ENCODE measurements at places on chromosomes 12 and 14.
A peak's percentile ranks its signal among the peaks of the same experiment; 100 is the strongest.

DNA sequence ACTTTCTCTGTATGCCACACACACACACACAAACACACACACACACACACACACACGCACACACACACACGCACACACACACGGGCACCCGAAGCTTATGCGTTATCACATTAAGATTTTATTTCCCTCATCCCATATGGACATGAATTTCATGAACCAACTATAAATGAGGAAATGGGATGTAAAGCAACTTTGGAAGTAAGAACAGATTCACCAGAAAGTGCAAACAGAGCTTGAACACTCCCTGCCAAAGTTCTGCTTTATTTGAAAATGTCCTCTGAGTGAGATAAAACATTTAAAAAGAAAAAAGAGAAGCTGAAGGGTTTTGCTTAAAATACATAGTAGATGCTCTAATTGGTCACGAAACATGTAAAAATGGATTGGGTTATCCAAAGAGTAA is 90.4 kb upstream of the OTX2 start:
- DNase-seq: no peak

GRCh38 chr12:90029317-90029716 is 320.7 kb upstream of the ATP2B1 start:
- DNase-seq: no peak

GRCh38 chr14:66239589-66239988 is 246.6 kb upstream of the CCDC196 start:
- no peak for DNase-seq

- no peak for DNase-seq
Measured at GRCh38 chr14:88872976-88873375, 48.5 kb downstream of the TTC8 start.

- no peak for DNase-seq
Measured at GRCh38 chr14:105325303-105325702, 10.8 kb downstream of the PACS2 start.

- DNase-seq: no peak
Measured at GRCh38 chr14:85482552-85482951, 47.4 kb upstream of the FLRT2 start.

DNA sequence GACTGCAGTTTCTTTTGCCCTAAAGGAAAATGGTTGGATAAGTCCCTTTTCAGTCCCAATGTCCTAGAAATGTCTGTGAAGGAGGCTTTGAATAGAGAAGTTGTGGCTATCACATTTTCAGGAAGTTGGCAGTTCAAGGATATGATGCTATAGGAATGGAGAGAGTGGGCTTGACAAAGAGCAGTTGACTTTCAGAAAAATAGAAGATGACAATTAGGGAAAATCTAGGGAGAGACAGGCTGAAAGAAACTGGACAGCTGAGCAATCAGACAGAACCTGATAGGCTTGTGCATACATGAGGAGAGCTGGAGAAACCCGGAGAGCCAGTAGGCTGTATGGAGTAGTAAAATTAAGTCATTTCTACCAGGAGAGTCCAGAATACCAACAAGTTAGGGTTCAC is 50.5 kb downstream of the LMNTD1 start:
- no peak for DNase-seq

- no peak for DNase-seq
Measured at GRCh38 chr14:90551070-90551704, 154.4 kb downstream of the CALM1 start.

GRCh38 chr12:128307791-128308190 is 40.8 kb downstream of the TMEM132C start:
- no peak for DNase-seq

DNA sequence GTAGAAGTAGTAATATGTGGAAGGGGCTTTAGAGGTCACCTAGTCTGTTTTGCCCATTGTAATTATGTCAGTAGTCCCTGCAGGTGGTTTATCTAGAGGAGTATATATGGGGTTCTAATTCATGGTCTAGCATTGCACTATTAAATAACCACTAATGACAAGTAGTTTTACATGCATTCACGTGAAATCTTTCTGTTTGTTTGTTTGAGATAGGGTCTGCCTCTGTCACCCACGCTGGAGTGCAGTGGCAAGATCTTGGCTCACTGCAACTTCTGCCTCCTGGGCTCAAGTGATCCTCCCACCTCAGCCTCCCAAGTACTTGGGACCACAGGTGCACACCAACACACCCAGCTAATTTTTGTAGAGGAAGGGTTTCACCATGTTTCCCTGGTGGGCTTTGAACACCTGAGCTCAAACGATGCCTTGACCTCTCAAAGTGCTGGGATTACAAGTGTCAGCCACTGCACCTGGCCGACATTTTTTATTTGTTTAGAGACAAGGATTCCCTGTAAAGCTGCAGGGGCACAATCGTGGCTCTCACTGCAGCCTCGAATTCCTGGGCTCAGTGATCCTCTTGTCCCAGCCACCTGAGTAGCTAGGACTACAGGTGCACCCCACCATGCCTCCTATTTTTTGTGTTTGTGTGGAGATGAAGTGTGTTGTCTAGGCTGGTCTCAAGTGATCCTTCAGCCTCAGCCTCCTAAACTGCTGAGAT is 12.0 kb upstream of the PSEN1 start:
- no peak for DNase-seq

DNA sequence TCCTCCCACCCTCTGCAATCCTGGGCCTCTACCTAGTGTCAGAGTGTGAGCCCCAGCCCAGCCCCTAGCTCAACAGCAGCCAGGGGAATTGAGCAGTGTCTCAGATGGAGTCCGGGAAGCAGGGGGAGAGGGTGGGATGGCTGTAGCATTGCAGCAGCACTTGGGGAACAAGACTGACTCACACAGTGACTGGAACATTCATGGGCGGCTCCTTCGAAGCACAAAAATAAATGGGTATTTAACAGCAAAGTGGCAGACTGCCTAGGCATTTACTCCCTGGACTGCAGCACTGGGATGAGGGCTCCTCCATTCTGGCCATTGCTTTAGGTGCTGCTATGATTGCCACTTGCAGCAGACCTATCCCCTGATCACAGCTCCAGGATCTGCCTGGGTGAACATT is 46.0 kb upstream of the STK38L start:
- DNase-seq: no peak

DNA sequence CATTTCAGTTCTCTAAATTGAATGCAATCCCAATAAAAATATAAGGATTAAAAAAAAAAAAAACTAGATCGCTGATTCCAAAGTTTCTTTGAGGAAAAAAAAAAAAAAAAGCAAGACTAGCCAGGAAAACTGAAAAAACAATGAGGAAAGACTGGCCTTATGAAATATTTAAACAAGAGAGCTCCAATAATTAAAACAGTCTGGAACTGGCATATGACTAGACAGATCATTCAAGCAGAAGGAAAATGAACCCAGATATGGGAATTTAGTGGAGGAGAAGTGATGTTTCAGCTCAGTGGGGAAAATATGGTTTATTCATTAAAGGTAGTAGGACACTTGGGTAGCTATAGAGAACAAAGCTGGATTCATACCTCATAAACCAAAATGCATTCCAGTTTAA is 42.0 kb upstream of the TBC1D15 start:
- peak; percentile 4 for DNase-seq

DNA sequence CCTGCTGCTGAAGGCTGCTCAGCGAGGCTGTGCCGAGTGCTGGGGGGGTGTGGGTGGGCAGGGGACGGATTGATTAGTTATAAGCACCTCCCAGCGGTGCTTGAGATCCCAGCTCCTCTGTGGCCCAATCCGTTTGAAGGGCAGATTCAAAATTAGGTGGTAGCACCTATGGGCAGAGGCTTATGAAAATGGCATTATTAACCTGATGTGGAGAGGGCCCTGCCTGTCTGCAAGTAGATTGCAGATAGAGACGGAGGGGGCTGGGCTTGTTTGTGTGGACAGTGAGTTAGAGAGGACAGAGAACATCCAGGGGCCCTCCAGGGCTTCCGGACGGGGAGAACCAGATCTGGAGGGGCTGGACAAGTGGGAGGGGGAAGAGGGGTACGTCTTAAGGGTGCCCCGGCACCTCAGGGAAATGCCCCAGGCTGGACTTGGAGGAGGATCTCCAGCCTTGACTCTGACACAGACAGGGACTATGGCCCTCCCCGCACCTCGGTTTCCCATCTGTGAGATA is at the start of gene RTL1:
Gene RTL1 (minus strand): TSS at position 51 of the 514 bp plus-strand sequence. CDS start 18,934 bp downstream, outside the sequence.
- DNase-seq: no peak

DNA sequence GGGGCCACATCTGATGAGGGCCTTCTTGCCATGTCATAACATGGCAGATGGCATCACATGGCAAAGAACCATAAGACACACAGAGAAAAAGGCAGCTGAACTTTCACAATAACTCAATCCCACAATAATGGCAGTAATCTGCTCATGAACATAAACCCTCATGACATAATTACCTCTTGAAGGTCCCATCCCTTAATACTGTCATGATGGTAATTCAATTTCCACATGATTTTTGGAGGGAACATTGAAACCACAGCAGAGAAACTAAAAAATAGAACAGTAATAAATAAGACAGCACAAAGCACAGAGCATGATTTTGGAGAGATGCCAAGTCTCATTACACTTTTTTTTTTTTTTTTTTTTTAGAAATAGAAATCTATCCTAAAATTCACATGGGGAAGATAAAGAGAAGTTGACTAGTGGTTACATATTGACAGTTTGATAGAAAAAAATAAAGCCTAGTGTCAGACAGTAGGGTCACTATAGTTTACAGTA is 61.8 kb upstream of the ATF7IP start:
- DNase-seq: no peak

DNA sequence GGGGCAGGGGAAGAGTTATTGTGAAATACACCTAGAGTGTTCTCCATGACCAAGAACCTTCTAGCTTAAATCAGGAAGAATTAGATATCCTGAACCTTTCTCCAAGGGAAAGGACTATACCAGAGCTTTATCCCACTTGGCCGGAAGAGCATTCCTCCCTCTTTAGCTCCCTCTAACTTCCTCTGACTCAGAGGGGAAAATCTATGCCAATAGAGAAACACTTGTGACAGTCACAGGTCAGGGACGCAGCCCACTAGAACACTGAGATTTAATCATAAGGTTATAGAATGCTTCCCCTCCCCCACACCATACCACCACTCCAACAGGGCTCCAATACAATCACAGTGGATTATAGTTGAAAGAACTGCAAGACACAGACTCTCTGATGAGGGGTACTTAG is 55.4 kb upstream of the RFX4 start:
- DNase-seq: no peak

GRCh38 chr14:86543521-86543920 is 1013.6 kb downstream of the FLRT2 start:
- peak; percentile 32 for DNase-seq

GRCh38 chr14:101600891-101601605 is 39.8 kb downstream of the DIO3 start:
- DNase-seq: no peak

DNA sequence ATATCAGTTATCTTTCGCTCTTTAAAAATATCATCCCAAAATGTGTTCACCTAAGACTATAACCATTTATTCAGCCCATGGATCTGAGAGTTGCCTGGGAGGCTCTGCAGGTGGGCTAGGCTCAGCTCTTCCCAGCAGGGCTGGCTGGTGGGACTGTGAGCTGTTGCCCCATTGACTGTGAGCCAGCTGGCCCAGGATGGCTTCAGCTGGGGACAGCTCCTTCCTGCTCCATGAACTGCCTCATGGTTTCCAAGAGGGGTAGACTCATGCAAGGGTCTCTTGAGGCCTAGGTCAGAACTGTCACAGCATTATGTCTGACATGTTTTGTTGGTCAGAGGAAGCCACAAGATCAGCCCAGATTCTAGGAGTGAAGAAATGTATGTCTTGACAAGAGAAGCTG is 114.1 kb upstream of the E2F7 start:
- DNase-seq: no peak

- DNase-seq: no peak
Measured at GRCh38 chr12:113815031-113815430, 151.1 kb downstream of the RBM19 start.

- no peak for DNase-seq
Measured at GRCh38 chr14:37469650-37470049, 125.4 kb downstream of the FOXA1 start.

DNA sequence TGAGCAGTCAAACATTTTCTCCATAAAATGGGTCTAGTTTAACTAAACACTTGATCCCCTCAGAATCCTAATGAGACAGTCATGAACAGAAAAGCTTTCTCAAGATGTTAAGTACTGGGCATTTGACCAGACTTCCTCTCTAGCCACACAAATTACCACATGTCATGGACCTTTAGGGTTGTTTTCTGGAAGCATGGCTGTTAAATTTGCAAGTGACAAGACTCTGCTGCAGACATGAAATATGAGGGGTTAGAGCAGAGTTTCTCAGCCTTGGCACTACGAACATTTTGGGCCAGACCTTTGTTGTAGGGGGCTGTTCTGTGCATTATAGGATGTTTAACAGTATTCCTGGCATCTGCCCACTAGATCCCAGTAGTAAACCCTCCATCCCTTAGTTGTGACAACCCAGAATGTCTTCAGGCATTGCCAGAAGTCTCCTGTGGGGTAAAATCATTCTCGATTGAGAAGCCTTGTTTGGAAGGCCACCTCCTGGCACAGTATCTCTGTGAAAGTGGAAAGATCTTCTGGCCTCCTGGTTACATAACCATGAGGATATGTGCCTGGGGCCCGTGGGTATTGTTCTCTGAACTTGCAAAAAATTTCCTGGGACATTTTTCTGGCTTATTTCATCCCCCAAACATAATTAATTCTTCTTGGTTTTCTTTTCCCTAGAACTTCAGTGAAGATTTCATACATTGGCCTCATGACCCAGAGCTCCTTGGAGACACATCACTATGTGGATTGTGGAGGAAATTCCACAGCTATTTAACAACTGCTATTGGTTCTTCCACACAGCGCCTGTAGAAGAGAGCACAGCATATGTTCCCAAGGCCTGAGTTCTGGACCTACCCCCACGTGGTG is 4.3 kb downstream of the TMEM106C start:
- peak; percentile 52 for DNase-seq

DNA sequence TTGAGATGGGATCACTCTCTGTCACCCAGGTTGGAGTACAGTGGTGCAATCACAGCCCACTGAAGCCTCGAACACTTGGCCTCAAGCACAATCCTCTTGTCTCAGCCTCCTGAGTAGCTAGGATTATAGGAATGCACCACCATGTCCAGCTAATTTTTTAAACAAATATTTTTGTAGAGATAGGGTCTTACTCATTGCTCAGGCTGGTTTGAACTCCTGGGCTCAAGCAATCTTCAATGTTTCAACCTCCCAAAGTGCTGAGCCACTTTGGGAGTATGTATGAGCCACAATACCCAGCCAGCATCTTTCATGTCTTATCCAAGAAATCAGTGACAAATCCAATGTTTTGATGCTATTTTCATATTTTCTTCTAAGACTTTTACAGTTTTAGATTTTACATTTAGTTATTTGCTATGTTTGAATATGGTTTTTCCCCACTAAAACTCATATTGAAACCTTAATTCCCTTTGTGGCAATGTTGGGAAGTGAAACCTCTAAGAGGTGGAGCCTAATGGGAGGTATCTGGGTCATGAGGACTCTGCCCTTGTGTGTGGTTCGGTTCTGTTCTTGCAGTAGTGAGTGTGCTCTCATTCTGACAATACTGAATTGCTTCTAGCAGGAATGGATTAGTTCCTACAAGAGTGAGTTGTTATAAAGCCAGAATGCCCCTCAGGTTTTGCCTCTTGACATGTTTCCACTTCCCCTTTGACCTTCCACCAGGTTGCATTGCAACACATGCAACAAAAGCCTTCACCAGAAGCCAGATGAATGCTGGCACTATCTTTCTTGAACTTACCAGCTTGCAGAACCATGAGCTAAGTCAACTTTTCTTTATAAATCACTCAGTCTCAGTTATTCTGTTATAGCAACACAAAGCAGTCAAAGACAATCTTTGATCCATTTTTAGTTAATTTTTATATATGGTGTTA is 80.8 kb upstream of the AMIGO2 start:
- no peak for DNase-seq

All from fibroblast of skin of left biceps (primary cell).